Stimulated activated CD8-positive, alpha-beta memory T cell treated with anti-CD3 and anti-CD28 coated beads, Interleukin-15, amount 100 ng/mL, for 24 hours (primary cell): ENCODE measurements at places on chromosomes 4 and X.

- DNase-seq = no peak
Measured at GRCh38 chr4:70533211-70533610, 14.8 kb downstream of the AMTN start.

GRCh38 chrX:44451056-44451455, 91.6 kb downstream of the FUNDC1 start:
- DNase-seq = no peak

DNA sequence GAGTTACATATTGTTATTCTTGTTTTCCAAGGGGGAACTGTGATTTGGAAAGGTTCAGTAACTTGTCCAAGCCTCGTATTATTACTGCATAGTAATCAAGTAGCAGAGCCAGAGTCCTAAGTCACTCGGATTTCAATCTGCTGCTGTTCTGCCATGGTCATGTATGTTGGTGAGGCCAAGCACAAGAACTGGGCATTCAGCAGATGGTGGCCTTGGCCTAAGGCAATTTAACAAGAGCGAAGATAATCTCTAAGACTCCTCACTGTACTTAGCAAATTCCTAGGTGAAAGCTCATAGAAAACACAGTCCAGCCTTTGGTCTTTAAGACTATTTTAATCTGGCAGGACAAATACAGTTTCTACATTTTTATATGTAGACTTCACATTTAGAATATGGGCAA, 64.8 kb downstream of the NDST3 start:
- no peak for DNase-seq

DNA sequence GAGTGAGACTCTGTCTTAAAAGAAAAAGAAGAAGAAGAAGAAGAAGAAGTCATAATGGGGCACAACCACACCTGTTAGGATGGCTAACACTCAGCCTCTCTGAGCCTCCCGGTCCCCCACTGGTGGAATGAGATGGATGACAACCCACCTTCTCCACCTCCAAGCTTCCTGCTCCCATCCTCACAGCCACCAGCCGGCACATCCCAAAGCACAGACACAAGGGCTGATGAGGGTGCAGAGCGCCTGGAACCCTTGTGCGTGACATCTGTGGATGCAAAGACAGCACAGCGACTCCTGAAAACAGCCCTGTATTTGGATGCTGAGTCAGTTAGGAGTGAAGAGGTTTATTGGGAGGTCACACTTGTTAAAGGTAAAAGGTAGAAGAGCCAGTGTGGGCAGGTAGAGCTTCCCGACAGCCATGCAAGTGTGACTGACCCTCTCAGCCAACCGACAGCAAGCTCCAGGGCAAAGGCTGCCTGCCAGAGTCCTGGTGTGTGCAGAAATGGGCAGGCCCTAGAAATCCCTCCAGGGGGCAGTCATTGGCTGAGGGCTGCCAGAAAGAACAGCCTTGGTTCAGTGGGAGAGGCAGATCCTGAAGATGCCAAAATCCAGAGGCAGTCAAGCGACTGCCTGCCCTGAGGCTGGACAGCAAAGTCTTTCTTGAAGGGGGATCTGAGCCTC, 26.6 kb upstream of the MAN2B2 start:
- DNase-seq = no peak

DNA sequence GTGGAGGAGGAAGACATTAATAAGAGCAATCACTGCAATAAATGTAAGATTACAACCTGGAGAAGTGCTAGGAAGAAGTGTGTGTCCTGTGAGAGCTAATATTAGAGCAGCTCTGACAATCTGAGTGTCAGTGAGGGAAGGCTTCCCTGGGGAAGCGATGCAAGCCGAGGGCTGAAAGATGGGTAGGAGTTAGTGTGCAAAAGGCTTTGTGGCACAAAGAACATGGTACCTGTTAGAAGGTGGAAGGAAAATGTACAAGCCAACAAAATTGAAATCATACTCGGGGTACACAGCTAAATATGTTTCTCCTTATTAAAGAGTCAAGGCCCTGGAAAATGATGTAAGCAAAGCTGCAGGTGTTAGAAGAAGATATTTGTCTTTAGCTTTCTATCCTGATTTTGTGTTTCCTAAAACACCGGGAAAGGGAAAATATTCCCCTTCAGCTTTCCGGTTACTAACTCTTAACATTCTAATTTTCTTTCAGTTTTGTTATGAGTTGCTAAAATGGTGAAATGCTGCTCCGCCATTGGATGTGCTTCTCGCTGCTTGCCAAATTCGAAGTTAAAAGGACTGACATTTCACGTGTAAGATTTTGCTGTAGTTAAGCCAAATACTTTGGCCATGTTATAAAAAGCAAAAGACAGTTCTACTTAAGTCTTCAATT, 808 bp downstream of the THAP6 start:
- DNase-seq = no peak

DNA sequence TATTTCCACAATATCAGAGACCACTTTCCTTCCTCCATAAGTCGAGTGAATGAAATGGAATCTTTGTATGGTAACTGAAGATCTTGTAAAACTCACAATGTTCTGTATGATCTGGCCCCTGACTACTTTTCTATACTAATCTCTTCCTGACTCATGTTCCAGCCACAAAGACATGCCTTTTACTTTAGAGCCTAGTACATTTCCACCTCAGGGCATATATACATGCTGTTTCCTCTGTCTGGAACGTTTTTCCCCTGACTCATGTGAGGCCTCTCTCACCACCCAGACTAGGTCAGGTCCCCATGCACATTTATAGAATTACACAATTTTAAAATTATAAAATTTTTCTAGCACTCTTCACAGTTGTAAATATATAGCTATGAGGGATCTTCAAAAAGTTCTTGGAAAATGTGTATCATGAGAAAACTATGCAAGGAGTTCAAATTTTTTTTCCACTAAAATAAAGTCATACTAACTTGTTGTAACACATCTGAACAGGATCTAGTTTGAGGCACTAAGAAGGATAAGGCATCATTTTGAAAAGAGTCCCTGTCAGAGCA, 208.8 kb downstream of the SH2D1A start:
- DNase-seq = no peak

GRCh38 chr4:101833480-101833879, 43.0 kb downstream of the BANK1 start:
- DNase-seq = no peak

DNA sequence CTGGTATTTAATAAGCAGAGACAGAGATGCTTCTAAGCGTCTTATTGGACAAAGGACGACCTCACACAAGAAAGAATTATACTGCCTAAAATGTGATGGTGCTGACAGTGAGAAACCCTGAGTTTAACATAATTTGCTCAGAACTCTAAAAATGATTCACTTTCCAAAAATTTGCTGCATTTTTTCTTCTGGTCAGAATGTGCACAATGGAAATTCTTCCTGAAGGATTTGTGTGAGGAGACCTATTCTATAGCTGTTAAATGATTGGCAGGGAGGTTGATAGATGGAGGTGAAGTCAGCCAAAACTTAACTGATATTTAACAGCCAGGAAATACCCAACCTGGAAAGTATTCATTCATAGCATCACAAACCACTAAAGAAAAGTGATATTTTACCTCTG, 1.7 kb downstream of the MAGEC3 start:
- no peak for DNase-seq

GRCh38 chr4:16029262-16029661, 54.6 kb downstream of the PROM1 start:
- DNase-seq = no peak

DNA sequence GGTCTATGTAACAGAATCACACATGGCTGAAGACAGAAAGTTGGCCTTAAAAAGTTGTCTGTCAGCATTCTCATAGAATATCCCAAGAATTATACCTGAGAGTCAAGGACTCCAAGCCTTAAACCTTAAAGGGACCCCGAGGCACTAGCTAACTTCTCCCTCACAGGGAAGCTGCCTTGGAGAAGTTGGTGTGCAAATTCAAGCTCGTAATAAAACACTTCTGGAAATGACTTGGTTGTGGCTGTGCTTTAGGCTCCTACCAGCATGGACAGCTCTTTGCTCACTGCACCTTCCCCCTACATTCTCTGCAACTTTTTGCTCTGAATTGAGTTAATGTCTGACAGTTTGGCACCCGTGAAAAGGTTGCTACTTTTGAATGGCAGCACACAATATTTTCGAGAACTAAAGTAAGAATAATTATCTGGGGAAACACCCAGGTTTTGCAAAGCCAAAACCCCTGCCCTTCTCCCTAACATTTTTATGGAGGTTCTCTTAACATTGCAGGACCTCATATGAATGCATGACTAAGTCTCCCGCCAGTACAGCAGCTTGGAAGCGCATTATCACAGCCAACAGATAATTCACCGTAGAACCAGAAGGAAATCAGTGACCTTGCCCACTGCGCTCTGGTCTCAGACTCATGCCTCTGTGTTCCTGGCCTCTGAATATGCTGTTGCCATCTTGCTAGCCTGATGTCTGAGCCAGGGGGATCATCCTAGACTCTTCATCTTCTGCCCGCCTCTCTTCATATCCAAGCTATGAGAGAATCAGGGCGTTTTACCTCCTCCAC, 91.0 kb downstream of the MGST2 start:
- no peak for DNase-seq

DNA sequence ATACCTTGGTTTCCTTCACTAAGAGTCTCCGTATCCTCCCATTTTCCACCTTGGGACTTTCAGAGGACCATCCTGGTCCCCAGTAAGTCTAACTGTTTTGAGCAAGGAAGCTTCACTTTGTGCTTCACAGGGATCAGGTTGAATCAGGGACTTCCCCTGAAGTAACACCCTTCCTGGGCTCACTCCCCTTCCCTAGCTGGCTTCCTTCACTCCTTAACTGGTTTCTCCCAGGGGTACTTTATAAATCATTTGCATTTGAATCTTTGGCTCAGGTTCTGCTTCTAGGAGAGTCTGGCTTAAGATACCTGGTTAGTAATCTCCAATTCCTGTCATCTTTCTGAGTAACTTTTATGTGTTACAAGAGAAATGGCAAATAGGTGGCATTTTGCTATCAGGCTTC, 24.5 kb upstream of the GRIA2 start:
- no peak for DNase-seq

DNA sequence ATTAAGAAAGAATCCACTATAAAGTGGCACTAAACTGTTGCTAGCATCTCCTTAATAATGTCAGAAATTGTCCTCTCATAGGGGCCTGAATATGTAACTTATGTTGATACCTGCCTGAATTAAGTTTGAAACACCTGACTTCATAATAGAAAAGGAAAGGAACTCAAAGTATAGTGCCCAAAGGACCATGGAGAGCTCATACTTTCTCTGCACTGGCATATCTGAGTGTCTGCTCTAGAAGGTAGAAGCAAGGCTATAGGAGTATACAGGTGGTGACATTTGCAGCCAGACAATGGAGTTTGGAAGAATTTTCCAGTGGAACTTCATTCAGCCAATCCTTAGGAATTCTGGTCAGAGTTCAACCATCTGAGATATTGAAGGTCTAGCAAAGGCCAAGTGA, 988.9 kb downstream of the RAB28 start:
- DNase-seq = no peak

DNA sequence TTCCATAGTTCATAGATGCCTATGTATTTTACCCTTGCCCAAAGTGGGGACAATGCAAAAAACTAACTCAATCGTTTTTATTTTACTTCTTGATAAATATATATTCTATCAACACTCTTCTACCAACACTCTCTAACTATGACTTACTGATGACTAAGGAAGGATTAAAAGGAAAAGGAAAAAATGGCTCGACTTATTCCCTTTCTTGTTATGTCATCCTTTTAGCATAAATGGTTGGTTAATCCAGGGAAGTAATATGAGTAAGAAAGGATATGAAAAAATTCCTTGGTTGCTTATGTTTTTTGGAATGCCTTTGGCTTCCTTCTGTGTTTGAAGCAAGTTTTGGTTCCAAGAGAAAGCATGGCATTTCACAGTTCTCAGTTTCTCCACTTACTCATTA, 1087.1 kb downstream of the C4orf33 start:
- DNase-seq = no peak

GRCh38 chrX:150848914-150849365, 49.5 kb downstream of the CD99L2 start:
- no peak for DNase-seq

GRCh38 chrX:37757082-37757481, 22.8 kb upstream of the CYBB start:
- no peak for DNase-seq

DNA sequence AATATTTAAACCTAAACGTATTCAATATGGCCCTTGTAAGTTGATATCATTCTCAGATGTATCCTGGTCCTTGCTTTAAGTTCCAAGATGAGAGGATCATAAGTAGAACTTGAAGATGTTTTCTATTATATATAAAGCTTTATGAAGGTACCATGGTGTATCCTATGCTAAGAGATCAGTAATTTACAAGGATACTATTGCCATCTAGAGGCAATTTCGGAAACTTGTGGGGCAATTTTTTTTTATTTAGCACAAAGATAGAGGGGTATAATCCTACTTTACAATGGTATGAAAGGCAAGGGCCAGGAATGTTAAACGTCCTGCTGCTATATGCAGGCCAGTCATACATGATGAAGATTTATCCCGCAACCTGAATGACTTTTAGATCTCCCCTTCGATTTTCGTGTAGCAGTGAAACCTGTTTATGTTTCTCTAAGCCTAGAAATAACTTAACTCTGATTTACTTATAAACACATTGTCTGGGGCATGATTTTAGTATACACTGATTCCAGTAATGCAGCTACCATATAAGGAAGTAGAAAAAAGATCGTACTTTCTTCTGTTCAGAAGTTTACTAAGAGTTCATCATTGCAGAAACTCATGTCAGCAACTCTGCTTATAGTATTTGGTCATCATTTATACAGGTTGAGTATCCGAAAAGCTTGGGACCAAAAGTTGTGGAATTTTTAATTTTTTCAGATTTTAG, 2.6 kb downstream of the SLC25A31 start:
- DNase-seq = no peak

DNA sequence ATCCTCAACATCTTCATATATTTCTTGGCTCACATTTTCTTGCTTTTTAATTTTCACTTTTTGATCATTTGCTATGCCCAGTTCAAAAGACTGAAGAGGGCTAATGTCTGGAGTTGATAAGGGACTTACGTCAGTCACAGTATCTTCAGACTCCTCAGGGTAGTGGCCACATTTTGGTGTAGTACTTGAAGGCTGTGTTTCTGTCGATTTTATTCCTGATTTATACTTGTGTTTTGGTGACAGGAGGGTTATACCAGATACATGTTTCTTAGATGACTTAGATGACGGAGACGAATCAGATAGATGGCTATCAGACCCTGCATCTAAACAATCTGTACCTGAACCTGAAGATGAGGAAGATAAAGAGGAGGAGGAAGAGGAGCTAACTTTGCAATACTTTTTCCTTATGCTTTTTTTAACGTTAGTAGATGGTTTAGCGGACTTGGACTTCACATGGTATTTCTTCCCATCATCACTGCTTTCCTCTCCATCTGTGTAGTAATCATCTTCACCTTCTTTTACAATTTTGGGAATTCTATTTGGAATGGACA, 13.4 kb downstream of the CFAP97 start:
- DNase-seq = no peak

GRCh38 chr4:152856960-152857359, 77.2 kb downstream of the ARFIP1 start:
- no peak for DNase-seq
